ENCODE measurements at places on chromosomes 1 and 21. TPM values are rescaled to one million over a fixed set of nuclear protein-coding genes. Genes with fewer than 3 reads are reported as not detected.

Gene CDK18
- 1.00 TPM for total RNA-seq

Gene GLMN
- 27.8 TPM for total RNA-seq

Gene CRP
- total RNA-seq = not detected

Gene TMPRSS15
- 0.18 TPM for total RNA-seq

Gene FCAMR
- not detected for total RNA-seq

Gene NAV1
- total RNA-seq = 73.3 TPM

Gene OR2W3
- total RNA-seq = 0.73 TPM

Gene CFAP107
- total RNA-seq = 0.91 TPM

Gene PLA2G2F
- not detected for total RNA-seq

Gene MYBPH
- total RNA-seq = not detected

Gene NGF
- total RNA-seq = 1.7 TPM

Gene BATF3
- 0.91 TPM for total RNA-seq

Gene OR10T2
- total RNA-seq = not detected

DNA sequence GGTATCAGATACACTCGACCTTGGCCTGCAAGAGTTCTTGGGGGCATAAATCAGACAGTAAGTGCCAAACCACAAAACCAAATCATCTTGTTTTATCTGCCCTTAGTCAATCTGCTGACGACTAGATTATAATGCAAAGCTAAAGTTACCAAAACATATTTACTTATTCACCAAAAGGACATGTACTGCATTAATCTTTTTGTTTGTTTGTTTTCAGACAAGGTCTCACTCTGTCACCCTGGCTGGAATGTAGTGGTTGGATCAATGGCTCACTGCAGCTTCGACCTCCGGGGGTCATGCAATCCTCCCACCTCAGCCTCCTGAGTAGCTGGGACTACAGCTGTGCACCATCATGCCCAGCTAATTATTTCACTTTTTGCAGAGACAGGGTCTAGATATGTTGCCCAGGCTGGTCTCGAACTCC, 114.7 kb downstream of the APP start:
- DNase-seq = no peak

GRCh38 chr1:212458817-212459216, 26.1 kb downstream of the NENF start:
- DNase-seq = no peak

DNA sequence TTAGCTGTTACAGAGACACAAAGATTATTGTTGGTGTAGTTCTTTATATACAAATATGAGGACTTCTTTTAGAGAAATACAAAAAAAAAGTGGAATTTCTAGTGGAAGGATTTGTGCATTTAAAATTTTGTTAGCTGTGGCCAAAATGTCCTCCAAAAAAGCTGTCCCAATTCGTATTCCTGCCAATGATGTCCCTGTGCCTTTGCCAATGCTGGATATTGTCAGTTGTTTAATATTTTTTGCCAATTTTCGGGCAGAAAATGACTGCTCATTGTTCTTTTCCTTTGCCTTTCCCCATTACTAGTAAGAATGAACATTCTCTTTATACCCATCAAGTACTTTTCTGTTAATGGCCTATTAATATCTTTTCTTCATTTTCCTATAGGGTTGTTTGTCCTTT, 110.0 kb upstream of the HOOK1 start:
- DNase-seq = peak; percentile 69

DNA sequence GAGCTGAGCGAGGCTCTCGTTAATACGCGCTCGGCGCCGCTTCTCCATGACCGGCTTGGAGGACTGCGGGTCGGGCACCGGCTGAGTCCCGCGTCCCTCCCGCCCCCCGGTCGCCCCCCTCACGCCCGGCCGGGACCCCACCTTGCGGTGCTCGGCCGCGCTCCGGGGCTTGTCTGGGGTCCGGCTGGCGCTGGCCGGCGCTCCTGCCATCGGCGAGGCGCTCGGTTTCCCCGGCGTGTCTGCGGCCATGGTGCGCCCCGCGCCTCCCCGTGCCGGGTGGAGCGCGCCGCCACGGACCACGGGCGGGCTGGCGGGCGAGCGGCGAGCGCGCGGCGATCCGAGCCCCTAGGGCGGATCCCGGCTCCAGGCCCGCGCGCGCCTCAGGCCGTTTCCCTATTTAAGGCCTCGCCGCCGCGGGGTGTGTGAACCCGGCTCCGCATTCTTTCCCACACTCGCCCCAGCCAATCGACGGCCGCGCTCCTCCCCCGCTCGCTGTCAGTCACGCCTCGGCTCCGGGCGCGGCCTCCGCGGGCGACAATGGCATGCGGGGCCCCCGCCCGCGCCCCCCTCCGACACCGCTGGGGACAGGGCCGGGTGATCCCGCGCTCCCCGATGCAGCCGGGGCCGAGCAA, at the start of gene HES4:
Gene HES4, minus strand, starts transcription at position 373 of the 632 bp plus-strand sequence. Its CDS starts 124 bp downstream, at position 249.
- peak; percentile 53 for DNase-seq

- DNase-seq = peak; percentile 92
Measured at GRCh38 chr1:17540255-17541001, 930 bp downstream of the ARHGEF10L start.

GRCh38 chr1:29695803-29696202, 459.5 kb downstream of the PTPRU start:
- DNase-seq = no peak

- DNase-seq = no peak
Measured at GRCh38 chr1:27509127-27510080, 19.4 kb upstream of the WASF2 start.

- no peak for DNase-seq
Measured at GRCh38 chr1:36204347-36204909, 19.8 kb upstream of the THRAP3 start.

- no peak for DNase-seq
Measured at GRCh38 chr1:5645135-5645399, 347.2 kb downstream of the NPHP4 start.

GRCh38 chr1:53111073-53111556, 31.3 kb downstream of the SLC1A7 start:
- no peak for DNase-seq

GRCh38 chr1:101166583-101167120, 70.2 kb upstream of the S1PR1 start:
- no peak for DNase-seq

- no peak for DNase-seq
Measured at GRCh38 chr1:233356705-233356987, 29.1 kb downstream of the MAP3K21 start.

DNA sequence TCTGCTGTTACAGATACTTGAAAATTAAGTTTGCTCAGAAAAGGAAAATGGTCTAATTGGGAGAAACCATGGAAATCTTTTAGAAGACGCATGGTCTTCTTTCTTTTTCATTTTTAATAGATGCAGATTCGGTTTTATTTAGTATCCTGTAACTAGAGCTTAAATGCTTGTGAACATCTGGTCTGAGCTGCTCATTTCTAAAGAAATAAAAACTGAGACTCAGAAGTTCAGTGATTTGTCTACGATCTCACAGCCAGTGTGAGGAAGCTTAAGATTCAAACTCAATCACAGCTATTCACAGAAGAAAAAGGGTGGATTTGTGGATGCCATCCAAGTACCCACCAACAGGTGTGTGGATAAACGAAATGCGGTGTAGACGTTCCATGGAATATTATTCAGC, 80.0 kb upstream of the TIAM1 start:
- no peak for DNase-seq

DNA sequence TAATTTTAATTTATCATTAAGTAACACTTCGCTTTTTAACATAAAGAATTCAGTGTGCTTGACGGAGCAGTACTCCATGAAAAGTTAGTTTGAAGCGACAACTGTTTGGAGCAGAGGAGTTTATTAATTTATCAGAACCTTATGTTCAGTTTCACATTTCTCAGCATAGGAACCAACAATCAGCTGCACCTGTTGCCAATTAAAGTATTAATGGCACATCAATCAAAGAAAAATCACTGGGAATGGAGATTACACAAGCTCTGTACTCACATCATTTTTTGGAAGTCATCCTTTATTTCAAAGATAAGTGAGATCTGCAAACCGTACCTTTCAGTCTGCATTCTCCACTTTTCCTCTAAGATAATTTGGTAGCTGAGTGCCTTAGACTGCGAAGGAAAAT, 344.6 kb downstream of the LMO4 start:
- DNase-seq = no peak

GRCh38 chr21:17002594-17003257, 510.1 kb upstream of the CXADR start:
- DNase-seq = no peak

- DNase-seq = peak; percentile 36
Measured at GRCh38 chr1:171850651-171851350, 9.5 kb downstream of the DNM3 start.

DNA sequence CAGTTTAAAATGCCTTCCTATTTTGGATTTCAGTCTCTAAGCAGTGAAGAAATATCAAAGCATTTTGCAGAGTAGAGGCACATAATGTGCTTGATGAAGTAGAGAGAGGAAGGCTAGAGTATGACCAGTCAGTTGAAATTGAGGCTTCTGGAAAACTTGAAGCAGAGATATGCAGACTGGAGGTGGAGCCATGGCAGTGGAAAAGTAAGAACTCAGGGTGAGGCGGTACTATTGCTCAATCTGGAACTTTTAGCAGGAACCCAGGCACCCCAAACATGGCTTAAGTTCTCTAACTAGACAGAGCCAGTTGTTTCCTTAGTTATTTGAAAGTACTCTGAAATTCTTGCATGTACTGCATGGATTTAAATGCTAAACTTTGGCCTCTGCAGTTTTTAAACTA, 288.6 kb downstream of the HHAT start:
- no peak for DNase-seq

GRCh38 chr21:8989261-8989711, 1532.1 kb upstream of the TPTE start:
- no peak for DNase-seq

- DNase-seq = no peak
Measured at GRCh38 chr1:167587872-167588271, 34.3 kb upstream of the CREG1 start.

- DNase-seq = no peak
Measured at GRCh38 chr1:228172591-228173527, 7.3 kb downstream of the IBA57 start.

DNA sequence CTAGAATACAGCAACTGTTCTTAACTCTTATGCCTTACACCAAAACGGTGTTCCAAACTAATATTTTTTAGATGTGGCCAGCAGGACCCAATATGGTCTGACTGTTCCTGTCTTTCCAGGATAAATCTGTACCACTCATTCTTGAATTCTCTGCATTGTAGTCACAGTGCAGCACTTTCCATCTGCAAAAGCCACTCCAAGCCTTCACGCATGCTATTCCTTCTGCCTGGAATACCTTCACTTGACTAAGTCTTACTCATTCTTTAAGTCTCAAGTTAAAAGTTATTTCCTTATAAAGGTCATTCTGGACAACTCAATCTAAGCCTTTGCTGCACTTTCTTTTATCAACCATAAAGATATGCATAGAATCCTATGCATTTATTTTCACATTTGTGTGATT, 1194.5 kb downstream of the PLA2G4A start:
- DNase-seq = no peak

GRCh38 chr1:1344655-1345361, 4.4 kb downstream of the DVL1 start:
- DNase-seq = no peak

DNA sequence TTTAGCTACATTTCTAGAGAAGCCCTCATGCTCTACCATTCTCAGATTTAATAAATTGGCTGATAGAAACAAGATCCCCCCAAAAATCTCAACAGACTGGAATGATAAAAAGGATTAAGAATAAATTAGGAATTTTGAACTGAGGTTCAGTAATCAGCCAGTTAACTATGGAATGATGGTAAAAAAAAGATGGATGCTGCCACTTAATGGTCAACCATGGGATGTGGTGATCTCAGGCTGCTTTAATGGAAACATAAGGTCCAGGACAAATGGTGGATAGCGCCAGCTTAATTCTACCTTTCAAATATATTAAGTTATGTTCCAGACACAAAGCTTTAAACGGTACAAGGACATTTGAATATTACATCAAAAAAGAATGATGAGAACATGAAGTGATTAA, 49.9 kb downstream of the CCN1 start:
- no peak for DNase-seq

DNA sequence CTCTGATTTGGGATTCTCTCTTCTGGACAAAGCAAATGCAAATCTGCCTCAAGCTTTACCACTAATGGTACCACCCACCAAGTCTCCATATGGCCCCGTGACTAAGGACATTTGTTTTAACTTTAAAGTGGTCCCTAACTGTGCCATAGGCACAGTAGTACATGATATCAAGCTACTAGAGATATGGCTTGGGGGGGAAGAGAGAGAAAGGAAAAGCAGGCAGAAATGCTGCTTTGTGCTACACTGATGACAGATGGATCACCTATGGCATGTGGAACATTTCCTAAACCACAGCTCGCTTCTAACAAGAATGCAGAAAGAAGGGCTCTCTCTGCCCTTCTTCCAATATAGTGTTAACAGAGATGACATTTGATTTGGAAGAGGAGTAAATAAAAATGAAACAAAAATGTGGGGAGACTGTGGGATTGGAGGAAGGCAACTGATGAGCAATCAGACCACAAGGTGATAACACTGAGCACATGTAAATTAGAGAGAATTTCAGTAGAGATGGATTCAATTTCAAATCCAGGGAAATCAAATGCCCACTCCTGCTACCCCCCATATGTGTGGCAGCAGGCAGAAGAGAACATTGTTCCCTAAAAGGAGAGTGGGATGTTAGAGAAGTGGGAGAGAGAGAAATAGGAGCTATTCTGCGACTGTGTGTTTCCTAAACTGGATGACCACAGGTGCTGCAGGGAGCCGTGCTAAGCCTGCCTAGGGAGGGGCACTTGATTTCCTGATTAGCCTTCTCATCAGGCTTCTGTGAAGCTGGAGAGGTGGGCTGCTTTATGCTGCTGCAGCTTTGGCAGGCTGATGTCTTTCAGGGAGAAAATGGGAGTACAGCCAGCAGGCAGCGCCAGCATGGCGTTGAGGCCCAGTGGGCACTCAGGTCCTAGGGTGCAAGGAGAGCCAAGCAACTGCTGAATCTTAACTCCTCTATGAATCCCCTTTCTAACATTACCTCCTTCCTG, 75.3 kb downstream of the ZNF648 start:
- DNase-seq = peak; percentile 46

GRCh38 chr1:184473176-184473966, 86.5 kb downstream of the C1orf21 start:
- DNase-seq = no peak

DNA sequence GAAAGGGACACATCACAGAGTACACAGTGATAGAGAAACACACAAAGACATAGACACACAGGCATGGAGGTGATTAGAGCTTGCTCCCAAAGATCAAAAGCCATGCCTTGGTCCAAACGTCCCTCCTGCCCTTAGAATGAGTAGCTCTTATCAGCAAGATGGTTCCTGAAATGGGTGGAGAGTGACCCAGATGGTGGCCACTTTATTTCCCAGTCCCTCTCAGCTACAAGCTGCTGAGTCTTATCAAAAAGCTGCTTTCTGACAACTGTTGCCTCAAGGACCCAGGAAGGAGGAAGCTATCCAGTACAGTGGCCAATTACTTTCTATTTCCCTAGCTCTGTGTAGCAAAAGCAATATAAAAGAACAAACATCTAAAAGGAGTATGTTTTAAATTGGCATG, 7.7 kb upstream of the CLCA1 start:
- DNase-seq = no peak

DNA sequence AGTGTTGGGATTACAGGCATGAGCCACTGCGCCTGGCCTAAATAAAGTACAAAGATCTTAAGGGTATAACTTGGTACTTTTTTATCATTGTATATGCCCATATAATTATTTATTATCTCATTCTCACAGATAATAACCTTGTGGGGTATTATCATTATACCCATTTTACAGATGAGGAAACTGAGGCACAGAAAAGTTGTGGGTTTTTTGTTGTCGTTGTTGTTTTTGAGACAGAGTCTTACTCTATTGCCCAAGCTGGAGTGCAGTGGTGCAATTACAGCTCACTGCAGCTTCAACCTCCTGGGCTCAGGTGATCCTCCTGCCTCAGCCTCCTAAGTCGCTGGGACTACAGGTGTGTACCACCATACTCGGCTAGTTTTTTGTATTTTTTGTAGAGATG, 4.1 kb downstream of the CGN start:
- no peak for DNase-seq

GRCh38 chr1:22611530-22611947, 24.9 kb upstream of the C1QA start:
- DNase-seq = no peak
